Stimulated activated CD8-positive, alpha-beta memory T cell treated with anti-CD3 and anti-CD28 coated beads, Interleukin-4, amount 100 ng/mL, for 1 hour (primary cell): ENCODE measurements at places on chromosomes 6 and 20.
A peak's percentile ranks its signal among the peaks of the same experiment; 100 is the strongest.

- no peak for DNase-seq
These were observed 53.0 kb upstream of the NOP56 start for GRCh38 chr20:2599288-2600006.

DNA sequence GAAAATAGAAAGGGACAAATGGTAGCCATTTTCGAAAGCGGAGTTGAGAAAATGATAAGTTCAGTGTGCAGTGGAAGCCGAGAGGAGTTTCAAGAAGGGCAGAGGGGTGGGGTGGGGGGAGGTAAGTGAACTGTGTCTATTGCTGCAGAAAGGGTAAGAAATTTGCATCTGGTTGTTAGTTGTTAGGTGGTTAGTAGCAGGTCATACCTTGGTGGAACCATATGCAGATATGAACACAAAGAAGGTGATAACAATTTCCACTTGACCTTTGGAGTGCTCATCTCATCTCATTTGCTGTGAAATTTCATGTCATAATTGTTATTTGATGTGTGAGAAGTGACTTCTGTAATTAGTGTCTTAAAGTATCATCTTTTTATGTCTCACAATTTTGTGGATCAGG, 288.2 kb downstream of the QKI start:
- no peak for DNase-seq

- no peak for DNase-seq
These were observed 97.8 kb downstream of the PLEKHG1 start for GRCh38 chr6:150697515-150697914.

DNA sequence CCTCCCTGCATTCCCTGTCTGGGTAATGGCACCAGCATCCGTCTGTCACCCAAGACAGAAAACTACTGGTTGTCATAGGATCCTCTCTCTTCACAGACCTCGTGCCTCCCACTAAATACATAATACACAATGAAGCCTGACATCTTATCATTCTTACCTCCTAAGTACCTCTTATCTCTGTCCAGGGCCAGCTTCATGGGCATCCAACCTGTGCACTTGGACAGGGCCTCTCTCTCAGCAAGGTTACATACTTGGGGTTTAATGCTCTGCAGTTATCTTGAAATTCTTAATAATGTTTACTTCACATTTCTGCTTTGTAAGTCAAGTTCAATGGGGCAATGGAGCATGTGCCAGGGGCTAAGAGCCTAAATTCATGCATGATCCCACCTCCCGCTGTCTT, 30.8 kb upstream of the KLHL31 start:
- DNase-seq: no peak

GRCh38 chr6:40689185-40689584, 102.0 kb upstream of the LRFN2 start:
- no peak for DNase-seq

DNA sequence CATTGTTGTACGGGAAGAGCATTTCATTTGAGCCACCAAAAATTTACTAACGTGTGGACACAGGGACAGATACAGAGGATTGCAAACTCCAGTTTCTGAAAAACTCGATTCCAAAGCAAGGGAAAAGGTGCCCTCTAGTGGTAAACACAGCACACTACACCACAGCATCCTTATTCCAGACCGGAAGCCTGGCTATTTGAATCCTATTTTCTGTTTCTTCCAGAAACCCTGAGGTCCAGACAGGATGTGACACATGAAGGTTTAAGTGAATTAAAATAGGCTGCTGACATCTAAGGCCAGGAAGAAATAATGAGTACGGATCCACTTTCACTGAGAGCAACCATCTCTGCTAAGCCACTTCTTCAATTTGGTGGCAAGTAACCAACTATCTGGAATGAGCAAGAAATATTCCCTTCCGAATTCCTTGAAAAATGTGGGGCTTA, 31.8 kb upstream of the GMPR start:
- DNase-seq: peak; percentile 6

GRCh38 chr6:133340557-133340956, 99.4 kb downstream of the EYA4 start:
- DNase-seq: no peak
